ENCODE measurements at places on chromosomes 2 and 18.

DNA sequence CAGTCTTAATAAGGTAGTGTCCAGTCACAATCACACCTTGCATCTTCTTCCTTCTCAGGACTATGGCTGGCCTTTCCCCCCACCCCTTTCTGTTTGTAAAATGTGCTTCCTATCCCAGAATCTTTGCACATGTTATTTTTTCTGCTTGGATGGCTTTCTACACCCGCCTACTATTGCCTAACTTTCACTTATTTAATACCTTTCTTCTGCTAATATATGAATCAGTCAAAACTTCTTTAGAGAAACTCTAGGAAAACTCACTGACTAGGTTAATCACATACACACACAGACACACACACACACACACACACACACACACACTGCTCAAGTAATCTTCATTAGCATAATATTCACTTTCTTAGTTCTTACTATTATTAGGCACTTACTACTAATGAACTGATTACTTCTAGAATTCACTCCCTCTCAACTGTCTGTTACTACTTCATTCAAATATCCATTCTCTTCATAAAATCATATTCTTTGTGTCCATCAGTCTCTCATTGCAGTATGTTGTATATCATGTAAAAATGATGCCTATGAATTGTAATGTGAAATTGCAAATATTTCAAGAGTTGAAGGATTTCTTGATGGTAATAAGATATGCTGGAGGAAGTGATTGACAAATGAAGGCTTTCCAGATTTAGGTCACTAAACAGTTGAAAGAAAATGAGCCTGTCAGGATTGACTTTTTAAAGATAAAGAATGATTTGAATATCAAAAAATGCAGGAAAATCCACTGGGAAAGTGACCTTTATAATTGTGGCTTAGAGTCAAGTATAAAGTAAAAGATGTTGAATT, 51.2 kb downstream of the CLIP4 start:
- no peak for DNase-seq

DNA sequence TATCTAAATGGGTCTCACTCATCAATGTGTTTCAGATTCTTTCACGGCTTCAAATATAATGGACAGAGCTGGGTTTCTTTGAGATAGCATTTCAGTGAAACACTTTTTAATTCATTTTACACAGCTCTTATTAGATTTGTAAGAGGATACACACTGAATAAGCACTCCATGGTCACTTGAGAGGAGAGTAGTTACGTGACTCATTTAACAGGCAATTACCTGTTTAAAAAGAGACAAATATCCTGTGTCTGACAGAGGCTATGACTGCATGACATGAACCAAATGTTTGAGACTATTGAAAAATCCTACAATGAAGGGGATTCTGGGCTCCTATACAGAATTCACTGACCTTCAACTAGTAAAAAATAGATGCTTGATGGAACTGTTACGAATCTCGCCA, 786.9 kb downstream of the EPHA4 start:
- no peak for DNase-seq

DNA sequence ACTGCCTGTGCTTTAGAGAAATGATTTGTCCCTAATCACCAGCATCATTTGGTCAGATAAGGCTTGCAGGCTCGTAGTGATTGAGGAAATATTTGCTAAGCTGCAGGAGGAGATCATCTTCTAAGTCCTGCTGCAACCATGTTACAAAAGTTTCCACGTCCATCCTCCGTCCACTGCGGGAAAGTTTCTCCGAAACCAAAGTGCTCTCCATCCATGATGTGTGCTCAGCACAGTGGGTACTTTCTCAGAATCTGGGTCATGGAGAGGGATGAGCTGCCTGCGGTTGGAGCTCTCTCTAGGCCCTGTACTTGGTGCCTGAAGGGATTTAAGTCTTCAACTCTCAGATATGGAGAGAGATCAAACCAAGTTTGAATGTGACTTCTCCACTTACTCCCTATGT, 39.3 kb downstream of the IL1RL2 start:
- no peak for DNase-seq

- DNase-seq: no peak
These were observed 6.8 kb downstream of the SFT2D3 start for GRCh38 chr2:127707890-127708648.

GRCh38 chr18:12307701-12308385, at the start of gene TUBB6:
TSS of gene TUBB6 (plus strand) at chr18:12308241. CDS start at chr18:12308293, 52 bp downstream.
- peak; percentile 54 for DNase-seq

- no peak for DNase-seq
These were observed 102.3 kb upstream of the ODC1 start for GRCh38 chr2:10550206-10551001.

Measured in AG09319 (cell line).